ENCODE measurements at places on chromosomes 13 and 19.

DNA sequence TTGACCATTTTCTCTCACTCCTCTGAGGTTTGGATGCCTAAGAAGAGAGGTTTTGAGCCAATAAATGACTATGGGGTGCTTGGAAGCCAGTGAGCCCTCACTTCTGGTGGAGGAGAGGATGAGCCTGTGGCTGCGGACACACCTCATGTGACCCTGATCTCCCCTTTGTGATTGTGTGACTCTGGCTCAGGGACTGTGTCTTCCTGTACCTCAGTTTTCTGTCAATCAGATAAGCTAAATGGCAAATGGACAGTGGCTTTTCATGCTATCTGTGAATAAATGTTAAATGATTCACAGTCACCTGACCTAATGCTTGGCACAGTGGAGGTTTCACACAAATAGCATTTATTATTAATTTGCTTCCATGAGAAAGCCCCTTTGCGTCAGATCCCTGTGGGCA, 2.7 kb downstream of the PSG8 start:
- no peak for DNase-seq

- no peak for DNase-seq
Measured at GRCh38 chr19:31220540-31220939, 128.7 kb downstream of the TSHZ3 start.

- no peak for DNase-seq
Measured at GRCh38 chr19:30877661-30878113, 471.5 kb downstream of the TSHZ3 start.

DNA sequence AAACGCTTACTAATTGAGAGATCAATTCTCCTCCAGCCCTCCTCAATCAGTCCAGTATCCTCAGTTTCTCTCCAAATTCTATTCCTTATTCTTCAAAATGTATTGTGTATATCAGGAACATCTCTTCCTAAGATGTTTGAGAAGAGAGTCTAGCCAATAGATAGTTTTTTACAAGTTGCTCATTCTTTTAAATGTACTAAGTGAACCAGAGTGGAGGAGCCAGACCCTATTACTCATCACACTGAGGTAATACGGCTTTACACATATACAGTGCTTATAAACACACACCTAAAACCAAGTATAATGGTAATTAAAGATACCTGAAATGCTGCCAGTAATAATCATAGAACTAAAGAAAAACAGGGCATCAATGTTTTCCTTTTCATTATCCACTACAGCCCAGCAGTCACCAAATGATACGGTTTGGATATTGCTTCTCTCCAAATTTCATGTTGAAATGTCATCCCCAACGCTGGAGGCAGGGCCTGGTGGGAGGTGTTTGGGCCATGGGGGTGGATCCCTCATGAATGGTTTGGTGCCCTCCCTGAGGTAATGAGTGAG, 45.2 kb upstream of the HMGB1 start:
- no peak for DNase-seq

DNA sequence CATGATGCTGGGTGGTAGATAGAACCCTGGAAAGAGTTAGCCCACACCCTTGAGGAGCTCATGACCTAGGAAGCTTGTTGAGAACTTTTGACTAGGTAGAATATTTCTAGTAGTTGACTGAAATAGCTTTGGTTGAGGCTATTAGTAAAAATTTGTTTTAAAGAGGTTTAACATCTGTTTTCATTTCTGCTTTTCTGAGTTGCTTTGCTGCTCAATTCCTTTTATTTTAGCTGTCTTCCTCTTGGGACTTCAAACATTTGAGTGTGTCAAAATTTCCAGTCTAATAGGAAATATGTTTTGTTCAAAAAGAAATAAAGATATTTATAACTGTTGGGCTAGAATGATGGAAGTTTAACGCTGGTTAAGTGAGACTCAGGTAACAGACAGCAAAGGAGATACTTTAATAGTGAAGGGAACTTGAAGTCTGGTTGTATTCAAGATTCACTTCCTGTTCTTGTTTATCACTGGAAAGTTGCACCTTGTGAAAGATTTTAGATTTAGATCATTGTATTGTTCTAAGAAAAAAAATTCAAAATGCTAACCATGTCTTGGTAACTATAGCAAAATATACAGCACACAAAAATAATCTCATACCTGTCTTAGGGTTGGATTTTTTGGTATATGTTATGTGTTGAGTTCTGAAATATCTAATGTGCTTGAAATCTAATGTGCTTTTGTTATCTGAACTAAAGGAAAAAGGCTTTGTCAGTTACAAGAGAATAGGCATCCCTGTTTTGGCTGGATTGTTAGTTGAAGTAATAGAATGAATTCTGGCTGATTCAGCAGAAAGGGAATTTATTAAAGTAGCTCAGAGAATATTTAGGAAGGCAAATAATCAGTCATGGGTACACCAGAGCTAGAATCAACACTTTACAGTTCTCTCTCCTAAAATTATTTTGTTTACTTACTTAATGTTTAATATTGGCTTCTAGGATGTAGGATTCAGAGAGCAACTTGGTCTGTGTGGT, 24.4 kb upstream of the GPR18 start:
- DNase-seq: no peak

DNA sequence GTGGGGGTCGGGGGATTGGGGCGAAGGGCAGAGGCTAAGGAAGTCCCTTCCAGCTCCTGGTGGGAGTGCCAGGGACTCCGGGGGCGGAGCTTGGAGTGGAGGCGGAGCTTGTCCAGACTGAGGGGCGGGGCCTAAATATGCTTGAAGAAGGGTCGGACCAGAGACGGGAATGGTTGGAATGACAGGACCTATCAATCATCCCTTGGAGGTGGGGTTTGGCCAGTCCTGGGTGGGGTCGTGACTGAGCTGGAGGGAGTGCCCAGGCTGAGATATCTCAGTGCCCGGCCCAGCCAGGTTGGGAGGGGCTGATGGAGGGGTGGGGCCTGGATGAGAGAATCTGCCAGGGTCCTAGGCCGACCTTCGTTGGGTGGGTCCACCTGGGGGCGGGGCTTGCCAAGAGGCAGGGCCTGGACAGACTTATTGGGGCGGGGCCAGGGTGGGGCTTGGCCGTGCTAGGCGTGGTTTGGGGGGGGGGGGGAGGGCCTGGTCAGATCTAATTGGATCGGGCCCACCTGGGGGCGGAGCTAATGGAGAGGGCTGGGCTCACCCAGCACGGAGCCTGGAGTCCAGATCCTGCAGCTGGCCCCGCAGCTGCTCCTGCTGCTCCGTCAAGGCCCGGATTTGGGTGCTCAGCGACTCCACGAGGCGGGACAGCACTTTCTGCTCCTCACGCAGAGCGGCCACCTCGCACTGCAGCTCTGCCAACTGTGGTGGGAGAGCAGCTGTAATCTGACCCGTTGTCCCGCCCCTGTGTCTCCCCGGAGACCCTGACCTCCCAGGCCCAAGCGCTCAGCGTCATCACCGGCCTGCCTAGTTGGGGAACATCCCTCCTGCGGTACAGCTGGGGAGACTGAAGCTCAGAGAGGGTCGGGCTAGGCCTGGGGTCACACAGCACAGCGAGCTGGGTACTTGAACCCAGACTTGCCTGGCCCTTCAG, 2.6 kb upstream of the WIZ start:
- DNase-seq: no peak

DNA sequence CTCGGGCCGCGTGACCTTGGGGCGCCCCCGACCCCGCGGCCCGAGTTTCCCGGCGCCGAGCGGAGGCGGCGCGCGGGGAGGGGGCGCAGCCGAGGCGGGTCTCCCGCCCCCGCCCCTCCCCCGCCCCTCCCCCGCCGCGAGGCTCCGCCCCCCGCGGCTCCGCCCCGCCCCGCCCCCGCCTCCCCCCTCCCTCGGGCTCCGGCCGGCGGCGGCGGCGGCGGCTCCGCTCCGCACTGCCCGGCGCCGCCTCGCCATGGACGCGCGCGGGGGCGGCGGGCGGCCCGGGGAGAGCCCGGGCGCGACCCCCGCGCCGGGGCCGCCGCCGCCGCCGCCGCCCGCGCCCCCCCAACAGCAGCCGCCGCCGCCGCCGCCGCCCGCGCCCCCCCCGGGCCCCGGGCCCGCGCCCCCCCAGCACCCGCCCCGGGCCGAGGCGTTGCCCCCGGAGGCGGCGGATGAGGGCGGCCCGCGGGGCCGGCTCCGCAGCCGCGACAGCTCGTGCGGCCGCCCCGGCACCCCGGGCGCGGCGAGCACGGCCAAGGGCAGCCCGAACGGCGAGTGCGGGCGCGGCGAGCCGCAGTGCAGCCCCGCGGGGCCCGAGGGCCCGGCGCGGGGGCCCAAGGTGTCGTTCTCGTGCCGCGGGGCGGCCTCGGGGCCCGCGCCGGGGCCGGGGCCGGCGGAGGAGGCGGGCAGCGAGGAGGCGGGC, at the start of gene HCN2:
TSS of gene HCN2 (plus strand) at position 189 of the 703 bp plus-strand sequence. CDS start at position 254, 65 bp downstream.
- no peak for DNase-seq

GRCh38 chr19:30431591-30431990, 59.4 kb downstream of the ZNF536 start:
- no peak for DNase-seq

DNA sequence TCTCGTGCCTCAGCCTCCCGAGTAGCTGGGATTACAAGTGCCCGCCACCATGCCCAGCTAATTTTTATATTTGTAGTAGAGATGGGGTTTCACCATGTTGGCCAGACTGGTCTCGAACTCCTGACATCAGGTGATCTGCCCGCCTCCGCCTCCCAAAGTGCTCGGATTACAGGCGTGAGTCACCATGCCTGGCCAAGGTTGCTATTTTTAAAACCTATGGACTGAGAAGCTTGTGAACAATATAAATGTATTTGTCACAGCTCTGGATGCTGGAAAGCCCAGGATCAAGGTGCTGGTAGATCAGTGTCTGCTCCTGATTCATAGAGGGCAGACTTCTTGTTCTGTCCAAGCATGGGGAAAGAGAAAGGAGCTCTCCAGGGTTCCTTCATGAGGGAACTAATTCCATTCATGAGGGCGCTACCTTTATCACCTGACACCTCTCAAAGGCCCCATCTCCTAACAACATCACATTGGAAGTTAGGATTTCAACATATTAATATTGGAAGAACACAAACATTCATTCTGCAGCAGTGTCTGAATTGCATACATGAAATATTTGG, 16.1 kb downstream of the CARD8 start:
- no peak for DNase-seq

- DNase-seq: no peak
Measured at GRCh38 chr19:18558604-18559003, 934 bp downstream of the KXD1 start.

GRCh38 chr19:45413497-45413896, 7.1 kb downstream of the POLR1G start:
- no peak for DNase-seq

GRCh38 chr13:91406619-91407018, 8.2 kb downstream of the GPC5 start:
- DNase-seq: no peak

DNA sequence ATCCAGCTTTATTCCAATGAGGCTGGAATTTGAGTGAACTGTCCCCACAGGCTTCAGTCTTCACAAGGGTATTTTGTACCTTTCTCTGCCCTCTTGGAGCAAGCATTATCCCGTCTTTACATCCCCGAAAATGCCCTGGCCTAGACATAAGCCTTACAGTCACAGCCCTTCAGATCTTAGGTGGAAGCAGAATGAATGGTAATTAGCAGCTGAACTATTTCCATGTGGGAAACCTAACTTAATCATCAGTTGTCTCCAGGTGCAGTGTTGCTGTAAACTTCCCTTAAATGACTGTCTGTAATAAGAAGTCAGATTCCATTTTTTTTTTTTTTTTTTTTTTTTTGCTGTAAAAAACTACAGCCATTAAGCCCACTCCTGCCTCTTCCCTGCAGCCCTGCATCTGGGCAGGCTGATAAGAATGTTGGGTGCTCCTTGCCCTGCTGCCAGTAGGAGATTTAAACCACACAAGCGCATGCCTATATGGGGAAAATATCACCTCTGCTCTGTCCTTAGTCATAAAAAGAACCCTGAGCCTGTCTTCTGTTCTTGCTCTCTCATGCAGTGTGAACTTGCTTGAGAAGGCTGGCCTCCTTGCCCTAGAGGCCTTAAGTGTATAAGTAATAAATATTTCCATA, 426.8 kb upstream of the SLITRK5 start:
- DNase-seq: no peak

GRCh38 chr13:51769455-51770127, 34.4 kb downstream of the DHRS12 start:
- DNase-seq: no peak

- no peak for DNase-seq
Measured at GRCh38 chr13:51551416-51551815, 32.8 kb upstream of the WDFY2 start.

- no peak for DNase-seq
Measured at GRCh38 chr19:16193466-16193865, 4.2 kb upstream of the AP1M1 start.

DNA sequence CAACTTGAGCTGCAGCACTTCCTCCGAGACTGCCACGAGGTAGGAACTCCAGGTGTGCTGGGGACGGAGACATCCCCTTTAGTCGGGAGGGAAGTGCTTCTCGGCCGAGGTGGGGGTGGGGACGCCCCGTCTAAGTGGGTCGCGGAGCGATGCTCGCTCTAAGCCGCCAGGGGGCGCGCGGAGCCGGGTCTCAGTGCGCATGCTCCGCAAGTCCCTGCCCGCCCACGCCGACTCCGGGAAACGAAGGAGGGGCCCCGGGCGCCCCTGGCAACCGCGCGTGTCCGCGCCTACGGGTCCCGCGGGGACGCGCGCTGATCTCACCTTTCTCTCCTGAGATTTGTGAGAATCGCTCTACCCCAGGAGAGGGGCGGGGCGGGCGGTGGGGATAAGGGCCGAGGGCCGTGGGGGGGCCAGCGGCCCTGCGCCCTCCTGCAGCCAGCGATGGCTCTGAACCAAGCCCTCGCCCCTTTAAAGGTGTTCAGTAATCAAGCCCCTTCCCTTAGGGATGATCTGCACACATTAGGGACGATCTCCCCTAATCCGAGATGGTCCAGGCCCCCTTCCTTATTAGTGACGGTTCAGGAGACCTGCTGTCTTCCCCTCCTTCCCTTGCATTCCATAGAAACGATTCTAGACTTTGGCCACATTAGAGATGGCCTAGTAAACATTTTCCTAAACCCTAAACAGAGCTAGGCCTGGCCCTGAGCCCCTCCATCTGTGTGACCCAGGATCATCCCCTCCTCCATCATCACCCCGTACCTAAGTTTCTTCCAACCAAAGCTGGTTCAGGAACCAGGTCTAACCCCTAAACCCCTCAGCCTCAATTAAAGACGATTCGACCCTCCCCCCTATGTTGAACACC, 47.3 kb upstream of the SHKBP1 start:
- peak; percentile 85 for DNase-seq

- DNase-seq: no peak
Measured at GRCh38 chr13:107801621-107802020, 413.7 kb downstream of the LIG4 start.

DNA sequence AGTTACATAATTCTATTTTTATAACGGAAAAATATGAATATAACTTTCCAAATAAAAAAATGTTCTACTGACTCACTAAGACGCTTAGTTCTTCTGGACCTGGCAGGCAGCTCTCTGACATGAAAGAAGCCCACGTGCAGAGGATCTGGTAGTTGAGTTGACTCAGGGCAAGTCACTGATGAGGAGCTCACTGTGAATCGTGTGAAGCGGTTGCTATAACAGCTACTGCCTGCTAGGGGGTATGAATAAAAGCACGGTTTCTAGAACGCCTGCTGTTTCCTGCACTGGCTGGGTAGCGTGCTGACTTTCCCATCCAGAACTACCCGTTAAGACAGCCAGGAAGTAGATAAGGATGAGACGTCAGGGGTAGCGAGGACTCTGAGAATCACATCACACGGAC, 54.7 kb upstream of the WASF3 start:
- DNase-seq: no peak

GRCh38 chr13:114015111-114015968, 41.5 kb upstream of the C13orf46 start:
- DNase-seq: no peak

- DNase-seq: no peak
Measured at GRCh38 chr13:67052550-67053490, 177.3 kb downstream of the PCDH9 start.
